Caudate nucleus (tissue), 63 donors: ENCODE measurements at places on chromosomes 3 and 15.

GRCh38 chr15:73950479-73950830 lies 24.2 kb downstream of the LOXL1 start:
- no peak for DNase-seq

DNA sequence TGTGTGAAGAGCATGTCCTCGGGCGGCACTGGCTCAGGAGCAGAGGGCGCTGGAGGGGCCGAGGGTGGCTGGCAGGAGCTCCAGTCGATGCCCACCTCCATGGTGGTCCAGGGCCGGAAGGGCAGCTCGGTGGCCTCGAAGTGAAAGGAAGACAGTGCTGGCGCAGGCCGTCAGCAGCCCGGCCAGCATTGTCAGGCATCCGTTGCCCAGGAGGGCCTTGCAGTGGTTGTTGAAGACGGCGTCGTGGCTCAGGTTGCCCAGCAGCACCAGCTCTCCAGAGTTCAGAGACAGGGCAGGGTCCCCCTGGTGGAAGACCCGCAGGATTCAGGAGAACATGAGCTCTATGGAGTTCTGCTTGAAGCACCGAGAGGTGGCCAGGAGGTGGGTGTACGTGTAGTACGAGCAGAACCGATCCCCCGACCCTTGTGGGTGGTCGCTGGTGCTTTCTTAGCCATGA lies 16.5 kb upstream of the SIAH2 start:
- no peak for DNase-seq

GRCh38 chr3:124786511-124787241 lies 56.4 kb downstream of the UMPS start:
- DNase-seq, result no peak

- DNase-seq, result no peak
These were observed 8.1 kb downstream of the VGLL3 start for GRCh38 chr3:86982883-86983282.

- no peak for DNase-seq
These were observed 643 bp upstream of the RNU5B-1 start for GRCh38 chr15:65303687-65304380.
